ENCODE measurements at places on chromosomes 4 and X.

GRCh38 chrX:41471786-41472185, 24.6 kb downstream of the NYX start:
- no peak for DNase-seq

- no peak for DNase-seq
Observed at GRCh38 chr4:87228262-87228860, 7.9 kb upstream of the KLHL8 start.

DNA sequence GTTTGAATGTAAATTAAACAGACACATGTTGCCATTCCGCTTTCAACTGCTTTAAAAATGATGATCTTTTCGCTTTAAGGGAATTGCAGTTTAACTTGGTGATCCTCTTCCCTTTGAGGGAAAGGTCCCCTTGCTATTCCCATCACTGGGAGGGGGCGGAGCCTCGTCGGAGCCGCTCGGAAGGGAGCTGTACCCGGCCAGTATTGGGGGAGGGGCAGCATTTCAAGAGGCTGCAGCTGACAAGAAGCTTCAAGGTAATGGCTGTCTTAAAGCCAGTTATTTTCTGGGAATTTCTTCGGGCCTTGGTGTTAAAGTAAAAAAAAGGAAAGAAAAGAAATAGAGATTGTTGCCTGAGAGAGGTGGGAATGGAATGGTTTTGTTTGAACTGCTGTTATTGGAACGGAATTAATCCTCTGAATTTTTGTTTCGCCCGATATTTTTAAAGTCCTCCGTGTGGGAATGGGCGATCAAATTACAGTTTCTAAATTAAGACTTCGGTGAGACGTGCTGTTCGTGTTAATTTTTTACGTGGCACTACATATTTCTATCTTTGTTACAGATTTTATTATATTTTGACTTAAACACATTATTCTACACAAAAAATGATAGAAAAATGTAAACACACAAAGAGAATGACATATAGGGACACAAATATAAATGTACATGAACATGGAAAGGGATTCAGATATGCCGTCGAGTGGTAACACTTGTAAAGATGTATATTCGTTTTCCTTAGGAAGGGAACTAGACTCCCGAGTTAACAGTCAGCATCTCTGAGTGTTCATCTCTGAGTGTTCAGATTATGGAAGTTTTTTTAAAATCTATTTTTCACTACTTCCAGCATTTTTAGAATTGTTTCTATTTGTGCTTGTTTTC, 9.2 kb downstream of the PWWP3B start:
- DNase-seq, result no peak

DNA sequence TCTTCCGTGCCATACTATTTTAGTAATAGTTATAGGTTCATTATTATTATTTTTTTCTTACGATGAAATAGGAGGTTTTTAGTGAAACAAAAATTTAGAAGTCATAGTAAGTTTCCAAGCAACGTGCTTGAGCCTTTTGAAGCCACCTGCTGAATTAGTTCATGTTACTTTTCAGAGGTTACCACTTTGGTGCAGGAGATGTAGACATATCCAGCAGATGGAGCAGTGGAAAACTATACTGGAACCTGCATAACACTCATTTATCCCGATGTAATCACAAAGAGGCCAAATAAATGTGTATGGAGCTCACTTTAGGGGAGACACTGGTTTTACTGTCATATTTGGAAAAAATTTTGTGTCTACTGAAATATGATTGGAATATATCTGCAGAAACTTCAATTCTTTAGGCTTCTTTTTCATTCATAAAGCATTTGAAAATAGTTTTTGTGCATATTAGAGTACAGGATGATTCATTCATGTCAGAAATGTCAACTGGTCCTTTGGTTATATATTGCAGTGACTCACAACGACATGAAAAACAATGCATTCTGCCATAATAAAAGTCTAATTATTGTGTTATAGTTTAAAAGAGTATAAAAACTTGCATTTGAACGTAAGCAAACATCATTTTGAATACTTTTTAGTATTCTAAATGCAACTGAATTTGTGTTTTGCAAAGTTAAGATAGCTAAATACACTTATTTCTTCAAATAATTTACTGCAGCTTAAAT, 2182.9 kb upstream of the TENM3 start:
- no peak for DNase-seq

GRCh38 chrX:138298268-138298667, 413.2 kb downstream of the FGF13 start:
- DNase-seq, result no peak

DNA sequence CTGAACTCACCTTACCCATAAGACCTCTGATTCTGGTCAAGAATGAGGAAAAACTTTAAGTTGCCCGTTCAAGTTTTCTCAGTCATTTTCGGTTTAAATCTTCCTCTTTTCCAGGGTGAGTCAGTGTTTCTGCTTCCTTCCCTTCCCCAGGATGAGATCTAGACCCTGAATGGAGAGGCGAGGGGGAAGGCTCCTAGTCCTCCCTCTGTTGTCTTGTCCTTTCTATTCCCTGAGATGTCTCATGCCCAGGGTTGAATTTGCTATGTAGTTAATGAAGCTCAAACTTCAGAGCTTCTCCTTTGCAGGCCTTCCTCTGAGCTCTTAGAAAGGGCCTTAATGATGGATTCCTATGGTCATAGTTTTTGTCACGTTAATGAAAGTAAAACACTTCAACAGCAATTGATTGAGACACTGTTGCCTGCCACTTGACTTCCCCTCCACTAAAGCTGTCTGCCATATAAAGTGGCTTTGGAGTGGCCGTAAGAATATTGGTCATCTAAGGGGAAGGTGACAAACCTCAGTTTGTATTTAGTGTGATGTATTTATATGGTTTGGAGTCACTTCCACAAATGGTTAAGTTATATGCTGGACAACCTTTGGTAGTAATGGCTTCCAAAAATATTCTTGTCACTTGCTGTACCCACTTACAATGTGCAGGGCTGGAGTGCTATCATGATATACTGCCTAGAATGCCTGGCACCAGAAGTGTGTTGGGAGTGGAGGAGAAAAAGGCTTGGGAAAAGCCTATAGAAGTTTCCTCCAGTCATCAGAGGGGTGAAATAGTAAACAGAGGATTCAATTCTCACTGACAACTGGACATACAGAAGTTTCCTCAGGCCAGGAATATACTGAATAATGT, 24.3 kb upstream of the GPRIN3 start:
- no peak for DNase-seq

DNA sequence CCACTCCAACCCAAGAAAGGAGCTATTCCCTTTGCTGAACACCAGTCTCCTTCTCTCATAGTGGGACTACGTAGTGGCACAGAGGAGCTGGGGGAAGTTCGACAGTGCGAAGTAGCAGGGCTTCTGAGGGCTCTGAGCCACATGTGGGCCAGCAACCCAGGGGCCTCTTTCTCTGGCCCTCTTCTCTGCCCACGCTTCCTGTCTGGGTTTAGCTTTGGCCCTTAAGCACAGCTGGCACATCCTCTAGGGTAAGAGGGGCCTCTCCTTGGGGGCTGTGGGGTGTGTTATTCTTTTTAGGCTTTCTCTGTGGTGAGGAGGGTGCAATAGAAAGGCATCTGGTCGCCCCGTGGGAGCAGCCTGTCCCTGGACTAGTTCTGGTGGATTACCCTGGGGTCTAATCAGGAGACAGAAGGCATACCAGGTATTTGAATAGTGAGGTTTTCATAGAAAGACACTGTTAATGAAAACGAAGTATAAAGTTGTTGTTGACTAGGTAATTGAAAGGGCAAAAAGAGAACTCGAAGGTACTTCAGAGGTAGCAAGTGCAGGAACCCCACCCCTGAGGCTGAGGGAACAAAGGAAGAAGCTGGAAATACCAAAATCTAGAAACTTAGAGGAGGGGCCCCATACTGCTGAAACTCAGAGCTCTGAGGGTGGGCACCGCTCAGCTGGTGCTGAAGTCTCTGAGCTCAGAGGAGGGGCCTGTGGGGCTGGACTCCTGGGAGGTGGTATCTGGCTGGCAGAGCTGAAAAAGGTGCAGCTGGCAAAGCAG, 151.9 kb upstream of the RPS6KA3 start:
- no peak for DNase-seq

- DNase-seq, result no peak
Observed at GRCh38 chr4:107276052-107276451, 239.9 kb upstream of the DKK2 start.

DNA sequence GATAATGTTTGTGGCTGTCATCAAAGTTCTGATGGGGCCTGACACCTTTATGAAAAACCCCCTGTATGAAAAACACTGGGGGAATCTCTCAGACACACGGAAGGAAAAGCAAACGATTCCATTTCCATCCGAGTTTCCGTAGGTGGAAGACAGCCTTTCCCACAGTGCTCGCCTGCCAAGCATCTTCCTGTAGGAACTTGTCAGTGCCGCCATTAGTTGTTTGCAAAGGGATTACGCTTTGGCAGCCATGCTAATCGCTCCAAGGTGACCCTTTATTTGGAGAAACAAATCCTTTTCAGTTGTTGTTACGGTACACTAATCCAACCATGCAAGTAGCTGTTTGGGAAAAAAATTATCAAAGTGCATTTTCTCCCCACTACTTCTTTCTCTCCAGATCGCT, 44.4 kb upstream of the STOX2 start:
- DNase-seq, result no peak
